ENCODE measurements at places on chromosomes 11 and 22. TPM values are rescaled to one million over a fixed set of nuclear protein-coding genes. Genes with fewer than 3 reads are reported as not detected.

Gene MLC1
- not detected for total RNA-seq

Gene OR4D11
- total RNA-seq = not detected

Gene GAL
- total RNA-seq = 0.74 TPM

Gene C22orf31
- total RNA-seq = not detected

Gene ANAPC15
- total RNA-seq = 26.8 TPM

Gene TMEM191C
- 0.68 TPM for total RNA-seq

Gene TTC28
- 27.2 TPM for total RNA-seq

Gene MN1
- 0.47 TPM for total RNA-seq

Gene APOL4
- total RNA-seq = 2.4 TPM
